ENCODE measurements at places on chromosomes 12 and 14.

- no peak for DNase-seq
Observed at GRCh38 chr12:96136161-96136560, 58.0 kb upstream of the ELK3 start.

DNA sequence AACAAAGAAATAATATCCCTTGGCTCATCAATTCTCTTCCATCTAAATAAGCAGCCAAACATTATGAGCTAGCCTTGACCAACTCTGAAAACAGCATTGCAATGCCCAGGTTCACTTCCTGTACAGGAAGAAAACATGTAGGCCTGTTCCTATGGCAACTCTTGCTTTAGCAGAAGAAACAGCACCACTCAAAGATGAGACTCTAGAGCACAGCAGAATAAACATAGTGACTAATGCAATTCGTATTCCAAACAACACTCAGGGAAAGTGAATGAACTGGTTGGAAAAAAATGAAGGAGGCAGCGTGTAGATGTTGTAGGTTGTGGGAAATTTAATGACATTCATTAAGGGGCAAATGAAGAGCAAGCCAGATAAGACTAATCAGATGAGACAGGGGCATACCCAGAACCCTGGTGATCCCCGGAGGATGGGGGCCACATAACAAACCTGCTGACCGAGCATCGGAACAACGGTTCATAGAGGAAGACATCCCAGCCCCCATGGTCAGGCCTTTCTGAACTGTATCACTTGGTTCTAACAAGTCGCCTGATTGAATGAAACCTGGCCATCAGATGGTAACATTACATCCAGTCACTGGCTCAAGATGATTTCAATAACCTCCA lies 9.0 kb downstream of the ARHGDIB start:
- peak; percentile 11 for DNase-seq

DNA sequence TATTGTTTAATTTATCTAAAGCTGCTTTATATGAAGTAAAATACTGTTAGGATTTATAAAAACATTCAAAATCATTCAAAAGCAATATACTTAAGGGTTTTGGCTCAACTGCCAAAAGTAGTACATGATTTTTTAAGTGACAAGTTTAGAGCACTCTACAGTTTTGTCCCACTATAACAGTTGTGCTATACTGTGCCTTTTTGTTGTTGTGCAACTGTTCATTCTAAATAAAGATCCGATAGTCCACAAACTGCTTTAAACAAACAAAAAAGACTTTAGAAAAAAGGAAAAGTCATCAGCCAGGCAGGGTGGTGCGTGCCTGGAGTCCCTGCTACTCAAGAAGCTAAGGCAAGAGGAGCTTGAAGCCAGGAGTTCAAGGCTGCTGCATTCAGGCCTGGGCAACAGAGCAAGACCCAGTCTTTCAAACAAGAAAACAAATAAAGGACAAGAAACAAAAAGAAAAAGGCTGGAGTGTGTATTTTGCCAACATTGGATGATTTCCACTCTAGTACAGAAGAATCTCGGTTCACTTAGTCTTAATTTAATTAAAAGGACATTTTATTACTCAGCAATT lies 7.3 kb downstream of the C2CD5 start:
- no peak for DNase-seq

- no peak for DNase-seq
Observed at GRCh38 chr12:3598896-3599860, 108.2 kb downstream of the PRMT8 start.

GRCh38 chr12:75634244-75635222 lies 123.1 kb upstream of the KRR1 start:
- DNase-seq: no peak

DNA sequence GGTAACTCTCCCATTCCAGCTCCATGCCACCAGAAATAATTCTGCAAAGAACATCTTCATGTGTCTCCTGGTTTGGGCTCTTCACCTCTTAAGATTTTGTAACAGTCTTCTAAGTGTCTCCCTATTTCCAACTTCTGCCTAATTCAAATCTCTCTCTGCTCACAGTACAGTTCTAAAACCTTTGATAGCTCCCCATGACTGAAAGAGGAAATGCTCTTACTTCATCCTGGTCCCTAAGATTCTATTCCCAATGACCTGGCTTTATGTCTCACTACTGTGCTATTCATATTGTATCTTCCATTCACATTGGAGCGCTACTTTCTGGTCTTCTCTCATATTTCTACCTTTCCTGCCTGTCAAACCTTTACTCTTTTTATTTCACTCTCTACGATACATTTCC lies 1.6 kb downstream of the AMN1 start:
- DNase-seq: no peak

DNA sequence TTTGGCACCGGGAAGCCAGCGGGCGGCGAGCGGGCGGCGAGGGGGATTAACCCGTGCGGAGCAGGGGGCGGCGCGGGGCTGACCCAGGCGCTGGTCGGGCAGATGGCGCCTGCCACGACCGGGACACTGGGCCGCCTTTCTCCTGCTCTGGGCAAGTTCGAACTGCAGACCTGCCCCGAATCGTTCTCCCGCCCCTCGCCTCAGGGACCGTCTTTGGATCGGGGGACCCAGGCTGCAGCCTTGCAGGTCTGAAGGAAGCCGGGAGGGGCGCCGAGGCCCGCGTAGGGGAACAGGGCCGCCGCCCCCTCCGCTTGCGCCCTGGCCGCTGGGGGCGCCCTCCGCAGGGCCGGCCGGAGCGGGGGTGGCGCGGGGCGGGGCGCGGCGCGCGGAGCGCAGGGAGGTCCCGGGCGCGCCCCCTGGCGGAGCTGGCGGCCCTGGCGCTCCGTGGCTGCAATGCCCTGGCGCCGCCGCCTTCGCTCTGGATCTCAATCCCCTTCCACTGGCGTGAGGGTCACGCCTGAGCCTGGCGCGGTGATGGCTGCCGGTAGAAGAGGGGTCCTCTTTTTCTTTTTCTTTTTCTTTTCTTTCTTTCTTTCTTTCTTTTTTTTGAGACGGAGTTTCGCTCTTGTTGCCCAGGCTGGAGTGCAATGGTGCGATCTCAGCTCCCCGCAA lies 449 bp upstream of the LTBP2 start:
- DNase-seq: peak; percentile 55

DNA sequence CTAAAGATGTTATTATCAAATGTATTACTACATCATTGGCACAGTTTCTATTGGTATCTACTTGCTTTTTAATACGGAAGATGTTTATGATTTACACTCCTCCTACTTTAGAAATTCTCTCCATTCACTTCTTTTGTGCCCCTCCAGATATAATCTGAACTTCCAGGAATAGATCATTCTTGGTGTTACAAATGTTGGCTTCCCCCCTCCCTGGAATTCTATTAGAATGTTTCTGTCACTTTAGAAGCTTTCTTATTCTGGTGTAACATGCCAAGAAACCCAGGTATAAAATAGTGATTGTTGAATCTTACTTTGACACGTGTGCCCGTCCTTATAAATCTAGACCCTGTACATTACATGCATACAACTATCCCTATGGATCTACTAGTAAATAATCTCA lies 1.2 kb upstream of the WDR20 start:
- DNase-seq: peak; percentile 40

DNA sequence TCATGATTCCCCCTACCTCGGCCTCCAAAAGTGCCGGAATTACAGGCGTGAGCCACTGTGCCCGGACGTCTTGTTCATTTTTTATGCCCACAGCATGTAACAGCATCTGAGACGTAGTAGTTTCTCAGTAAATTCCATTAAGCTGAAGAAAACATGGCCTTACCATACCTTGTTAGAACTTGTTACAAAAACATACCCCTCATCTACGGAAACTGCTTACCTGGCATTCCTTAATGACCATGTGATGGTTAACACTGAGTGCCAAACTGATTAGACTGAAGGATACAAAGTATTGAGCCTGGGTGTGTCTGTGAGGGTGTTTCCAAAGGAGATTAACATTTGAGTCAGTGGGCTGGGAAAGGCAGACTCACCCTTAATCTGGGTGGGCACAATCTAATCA lies 186.8 kb downstream of the CEP128 start:
- no peak for DNase-seq

GRCh38 chr14:64303471-64303917 lies 9.3 kb upstream of the ESR2 start:
- DNase-seq: peak; percentile 91

- DNase-seq: no peak
Observed at GRCh38 chr14:64625386-64626232, 75.8 kb downstream of the PPP1R36 start.

- peak; percentile 16 for DNase-seq
Observed at GRCh38 chr12:52975820-52976573, 27.1 kb downstream of the KRT18 start.

- DNase-seq: no peak
Observed at GRCh38 chr12:6620137-6620884, 13.1 kb upstream of the CHD4 start.

DNA sequence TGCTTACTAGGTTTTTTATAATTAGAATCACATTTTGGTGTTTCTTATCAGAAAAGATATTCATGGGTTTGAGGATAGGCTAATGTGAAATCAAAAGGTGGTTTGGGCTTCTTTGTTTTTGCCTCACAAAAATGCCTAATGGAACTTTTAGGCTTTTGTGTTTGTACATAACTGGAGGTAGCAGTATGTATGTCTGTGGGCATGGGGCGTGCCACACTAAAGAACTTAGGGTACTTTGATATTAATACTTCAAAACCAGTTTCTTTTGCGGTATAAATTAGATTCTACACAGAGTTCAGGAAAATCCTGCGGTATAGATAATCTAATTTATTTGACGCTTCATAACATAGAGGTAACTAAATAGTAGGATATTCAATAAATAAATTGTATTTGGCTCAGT lies 1.9 kb downstream of the ETV6 start:
- no peak for DNase-seq

- no peak for DNase-seq
Observed at GRCh38 chr14:51396222-51396815, 156.3 kb downstream of the TMX1 start.

DNA sequence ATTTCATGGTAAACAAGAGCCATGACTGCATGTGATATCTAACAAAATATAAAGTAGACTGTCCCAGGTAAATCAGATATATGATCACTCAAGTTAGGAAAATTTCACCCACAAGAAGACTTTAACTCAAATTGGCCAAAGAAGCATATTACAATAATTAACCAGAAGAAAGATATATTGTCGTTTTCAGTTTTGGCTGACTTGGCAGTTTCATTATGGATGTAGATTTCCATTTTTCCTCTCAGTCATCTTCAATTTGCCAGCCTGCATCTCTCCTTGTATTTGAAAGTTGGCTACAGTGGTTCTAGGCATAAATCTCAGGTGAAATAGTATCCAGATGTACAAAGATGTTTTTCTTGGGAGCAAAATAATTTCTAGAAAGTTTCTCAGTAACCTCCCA lies 761.6 kb downstream of the LRFN5 start:
- DNase-seq: no peak

DNA sequence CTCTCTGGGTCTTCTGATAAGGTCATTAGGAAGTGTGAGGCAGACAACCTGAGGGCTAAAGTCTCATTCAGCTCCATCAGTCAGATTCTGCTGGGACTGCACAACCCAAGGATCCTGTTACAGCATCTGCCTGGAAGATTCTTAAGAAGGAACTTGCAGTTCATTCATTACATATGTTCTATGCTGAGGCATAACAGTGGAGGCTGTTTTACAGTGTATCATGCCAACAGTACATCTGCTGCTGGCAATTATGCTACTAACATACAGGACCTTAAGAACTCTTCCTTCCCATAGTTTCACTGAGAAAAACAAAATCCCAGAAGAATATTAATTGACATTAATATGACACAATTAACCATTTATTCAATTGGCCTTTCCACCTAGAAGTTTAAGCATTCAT lies 968.6 kb downstream of the DIO2 start:
- DNase-seq: no peak

GRCh38 chr12:101493556-101493955 lies 18.4 kb downstream of the SPIC start:
- DNase-seq: no peak

GRCh38 chr14:56324856-56325699 lies 206.9 kb downstream of the PELI2 start:
- no peak for DNase-seq

DNA sequence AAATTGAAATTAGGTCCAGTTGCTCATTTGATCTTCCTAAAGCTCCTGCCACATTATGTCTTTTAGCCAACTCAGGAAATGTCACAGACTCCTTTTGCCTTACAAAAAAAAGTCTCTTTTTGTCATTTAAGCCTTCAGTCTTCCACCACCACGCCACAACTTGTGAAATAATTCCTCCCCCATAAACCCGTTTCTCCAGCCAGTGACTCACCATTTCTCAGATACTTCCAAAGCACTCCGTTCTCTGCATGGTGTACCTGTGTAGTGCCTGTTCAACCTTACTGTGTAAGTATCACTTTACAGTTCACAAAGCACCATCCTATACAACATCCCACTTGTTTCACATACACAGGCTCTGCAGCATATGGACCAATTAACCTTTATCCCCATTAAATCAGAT lies 139.5 kb upstream of the AEBP2 start:
- DNase-seq: no peak

DNA sequence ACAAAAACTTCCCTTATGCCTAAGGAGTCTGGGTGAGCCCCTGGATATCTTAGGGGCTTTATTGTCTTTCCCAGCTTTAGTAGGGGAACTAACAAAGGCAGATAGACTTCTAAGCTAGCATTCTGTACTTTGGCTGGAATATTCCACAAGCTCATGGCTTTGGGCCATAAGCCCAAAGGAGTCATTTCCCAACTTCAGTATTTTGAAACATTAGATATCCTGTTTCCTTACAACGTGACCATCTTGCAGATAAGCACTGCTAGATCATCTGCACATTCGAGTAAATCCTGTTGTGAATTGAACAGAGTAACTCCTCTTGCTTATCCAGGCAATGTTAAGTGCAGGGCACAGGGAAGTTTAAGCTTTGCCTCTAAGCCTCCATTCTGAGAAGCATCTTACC lies 70.6 kb upstream of the ACTN1 start:
- no peak for DNase-seq

DNA sequence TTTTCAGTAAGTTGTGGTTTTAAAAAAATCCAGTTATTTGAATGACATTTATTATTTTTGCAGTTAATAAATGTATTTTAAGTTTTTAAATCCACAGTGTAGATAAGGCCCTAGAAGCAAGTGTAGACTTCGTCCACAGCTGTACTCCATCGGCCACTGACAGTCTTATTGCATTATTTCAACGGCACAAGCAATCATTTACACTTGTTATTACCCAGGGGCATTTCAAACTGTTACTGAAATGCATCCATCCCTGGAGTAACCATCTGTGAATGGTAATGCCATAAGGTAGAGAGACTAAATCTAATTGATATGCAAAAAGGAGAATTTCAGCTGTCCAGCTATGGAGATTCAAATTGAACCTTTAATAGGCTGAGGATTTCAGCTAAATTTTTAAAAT lies 48.4 kb downstream of the BICD1 start:
- DNase-seq: no peak

DNA sequence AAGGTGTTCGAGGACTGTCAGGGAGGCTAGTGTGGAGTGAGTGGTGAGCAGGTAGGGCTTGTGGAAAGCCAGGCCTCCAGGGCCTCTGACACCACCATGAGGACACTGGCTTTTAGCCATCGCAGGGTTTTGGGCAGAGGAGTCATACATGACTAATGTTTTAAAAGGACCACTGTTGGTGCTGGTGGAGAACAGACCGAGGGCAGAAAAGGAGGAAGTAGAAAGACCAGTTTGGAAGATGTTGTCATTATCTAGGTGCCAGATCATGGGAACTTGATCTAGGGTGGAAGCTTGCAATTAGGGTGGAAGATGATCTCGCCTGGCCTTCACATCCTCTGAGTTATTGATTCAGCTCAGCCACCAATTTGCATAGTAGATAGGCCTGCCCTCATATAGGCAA lies 144.2 kb downstream of the C12orf75 start:
- no peak for DNase-seq

GRCh38 chr12:75891072-75891471 lies 140.5 kb downstream of the PHLDA1 start:
- DNase-seq: no peak

GRCh38 chr12:29546000-29546399 lies 48.5 kb upstream of the OVCH1 start:
- no peak for DNase-seq
